Stimulated activated naive CD4-positive, alpha-beta T cell (primary cell): ENCODE measurements at places on chromosomes 4 and X.
A peak's percentile ranks its signal among the peaks of the same experiment; 100 is the strongest.

DNA sequence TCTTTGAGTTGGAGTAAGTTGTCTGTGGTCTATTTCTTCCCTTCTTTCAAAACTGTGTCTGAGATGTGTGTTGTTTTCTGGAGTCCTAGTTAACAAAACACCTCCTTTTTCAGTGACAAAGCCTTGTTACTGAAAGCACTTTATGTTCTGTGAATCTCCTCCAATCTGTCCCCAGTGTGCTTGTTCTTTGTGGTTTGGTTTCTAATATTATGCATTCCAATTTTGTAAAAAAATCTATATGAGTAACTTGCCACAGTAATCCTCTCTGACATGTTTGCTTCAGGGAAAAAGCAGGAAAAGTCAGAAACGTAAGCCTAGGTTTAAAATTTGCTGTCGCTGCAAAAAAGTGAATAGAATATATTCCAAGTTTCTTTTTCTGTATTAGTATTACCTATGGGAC lies 12.4 kb downstream of the PRRG1 start:
- no peak for DNase-seq

DNA sequence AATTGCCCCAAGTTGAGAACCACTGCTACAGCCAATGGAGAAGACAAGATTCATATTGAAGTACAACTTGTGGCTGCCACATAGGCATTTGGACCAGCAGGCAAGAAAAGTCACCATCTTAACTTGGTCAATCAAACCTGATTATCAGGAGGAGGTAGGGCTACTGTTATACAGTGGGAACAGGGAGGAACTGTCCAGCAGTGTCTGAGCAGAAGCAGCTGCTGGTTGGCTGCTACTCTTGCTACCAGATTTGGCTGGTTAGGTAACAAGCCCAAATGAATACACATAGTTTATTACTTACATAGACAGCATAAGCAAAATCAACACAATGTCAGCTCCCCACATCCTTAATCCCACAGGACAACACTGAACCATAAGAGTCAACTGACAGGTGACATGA lies 39.4 kb downstream of the ATP1B4 start:
- no peak for DNase-seq

DNA sequence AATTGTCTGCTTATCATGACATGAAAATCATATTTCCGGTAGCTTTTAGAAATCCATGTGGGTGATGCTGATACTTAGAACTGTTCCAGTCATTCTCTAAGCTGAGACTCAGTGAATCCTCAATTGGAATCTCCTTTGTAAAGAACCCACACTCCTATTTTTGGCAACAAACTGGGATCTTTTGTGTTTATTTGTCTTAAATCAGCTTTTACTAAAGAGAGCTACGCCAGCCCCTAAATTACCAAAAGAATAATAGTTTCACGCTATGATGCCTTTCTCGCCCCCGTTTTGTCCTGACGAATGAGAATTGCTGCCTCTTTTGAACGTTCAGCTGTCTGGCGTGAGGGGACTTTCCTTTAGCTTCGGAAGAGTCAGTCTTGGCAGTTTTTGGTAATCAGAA lies 195.9 kb downstream of the SHOX start:
- no peak for DNase-seq

DNA sequence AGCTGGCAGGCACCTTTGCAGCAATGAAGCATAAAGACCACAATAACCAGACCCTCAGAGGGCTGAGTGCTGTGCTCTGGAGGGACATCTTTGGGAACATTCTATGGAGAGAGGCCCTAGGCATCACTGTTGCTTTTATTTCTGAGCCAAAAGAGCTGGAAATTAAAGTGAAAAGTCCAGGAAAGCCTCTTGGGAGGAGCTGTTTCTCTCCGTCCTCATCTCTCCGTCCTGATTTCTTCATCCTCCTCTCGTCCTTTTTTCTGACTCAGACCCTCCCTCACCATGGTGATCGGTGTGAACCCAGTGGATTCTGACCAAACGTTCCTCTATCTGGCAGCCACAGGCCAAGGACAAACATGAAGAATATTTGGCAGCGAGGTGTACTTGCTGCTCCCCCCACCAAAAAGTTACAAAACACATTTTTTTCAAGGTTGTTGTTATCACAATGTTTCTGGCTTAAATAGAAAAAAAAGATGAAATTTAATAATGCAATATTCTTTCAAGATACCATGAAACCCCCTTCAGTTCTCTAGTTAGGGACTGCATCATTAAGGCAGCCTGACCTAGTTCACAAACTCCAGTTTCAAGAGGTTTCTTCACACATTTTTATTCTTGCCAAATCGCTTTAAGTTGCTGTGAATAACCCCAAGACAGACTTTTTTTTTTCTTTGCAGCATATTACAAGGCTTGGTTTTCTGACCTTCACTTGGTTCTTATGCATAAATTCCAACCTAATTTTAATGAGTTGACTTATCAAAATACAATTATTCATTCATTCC lies 80.2 kb downstream of the SCD5 start:
- DNase-seq: no peak

DNA sequence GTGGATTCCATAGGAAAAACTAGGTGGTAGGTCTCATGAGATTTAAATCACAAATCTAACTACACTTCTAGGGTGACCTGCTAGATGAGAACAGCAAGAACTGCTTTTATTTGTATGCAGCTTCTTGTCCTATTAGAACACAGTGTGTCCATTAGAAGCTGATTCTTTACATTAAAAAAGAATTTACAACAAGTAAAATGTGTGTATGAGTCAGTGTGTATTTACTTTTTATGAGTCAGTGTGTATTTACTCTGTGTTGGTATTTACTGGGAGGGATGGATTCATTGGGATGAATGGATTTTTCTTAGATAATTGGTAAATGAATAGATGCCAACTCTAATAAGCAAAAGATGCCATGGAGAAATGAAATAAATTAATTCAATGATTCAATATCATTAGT lies 40.6 kb upstream of the XPNPEP2 start:
- no peak for DNase-seq

DNA sequence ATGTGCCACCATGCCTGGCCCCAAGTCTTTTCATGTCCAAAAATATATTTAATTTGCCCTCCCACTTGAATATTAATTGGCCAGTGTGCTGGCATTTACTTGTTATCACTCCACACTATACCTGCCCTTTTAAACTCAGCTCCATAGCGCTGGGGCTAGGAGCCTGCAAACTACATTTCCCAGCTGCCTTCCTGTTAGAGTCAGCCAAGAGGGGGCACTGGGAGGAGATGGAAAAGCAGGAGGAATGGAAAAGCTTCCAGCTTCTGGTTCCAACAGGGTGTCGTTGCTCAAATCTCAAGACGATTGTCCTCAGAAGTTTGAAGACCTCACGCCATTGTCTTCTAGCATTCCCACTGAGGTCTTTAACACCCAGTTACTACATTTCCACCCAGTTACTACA lies 315.5 kb downstream of the BCOR start:
- no peak for DNase-seq

DNA sequence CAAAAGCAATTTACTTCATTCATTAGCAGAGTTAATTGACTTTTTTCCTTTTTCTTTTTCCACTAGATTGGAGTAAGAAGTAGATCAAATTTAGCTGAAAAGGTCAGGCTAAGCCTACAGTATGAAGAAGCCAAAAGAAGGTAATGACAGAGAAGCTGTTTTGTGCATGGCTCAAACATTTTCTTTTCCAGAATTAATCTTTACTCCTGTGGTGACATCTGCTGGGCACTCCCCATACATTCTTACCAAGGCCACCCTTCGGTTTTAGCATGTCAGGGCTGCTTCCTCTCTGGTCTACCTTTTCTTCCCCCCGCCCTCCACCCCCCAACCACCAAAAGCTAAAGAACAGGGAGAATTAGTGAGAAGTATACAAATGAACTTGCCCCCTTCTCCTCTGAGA lies 70.2 kb downstream of the CLDN22 start:
- DNase-seq: no peak

DNA sequence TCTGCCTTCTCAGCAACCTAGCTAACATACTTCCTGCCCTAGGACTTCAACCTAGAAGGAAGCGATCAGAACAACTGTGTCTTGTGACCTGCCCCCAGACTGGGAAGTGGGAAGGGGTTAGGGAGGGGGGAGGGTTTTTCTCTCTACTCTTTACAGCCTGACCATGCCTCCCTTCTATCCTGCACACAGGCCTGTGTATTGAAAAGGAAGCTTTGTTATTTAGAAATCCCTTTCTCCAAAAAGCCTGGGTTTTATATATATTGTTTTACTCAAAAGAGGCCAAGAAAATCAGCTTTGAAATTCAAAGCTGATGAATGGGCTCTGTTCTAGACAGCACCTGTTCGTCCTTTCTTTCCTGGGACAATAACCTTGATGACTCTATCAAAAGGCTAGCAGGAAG lies 35.2 kb upstream of the SMS start:
- DNase-seq: no peak

- peak; percentile 42 for DNase-seq
Measured at GRCh38 chrX:44922980-44923379, 50.0 kb downstream of the KDM6A start.

GRCh38 chr4:169164669-169165415 lies 105.9 kb downstream of the SH3RF1 start:
- no peak for DNase-seq

GRCh38 chrX:23513121-23513520 lies 154.2 kb upstream of the PRDX4 start:
- DNase-seq: no peak

GRCh38 chrX:112935029-112935428 lies 94.4 kb upstream of the AMOT start:
- no peak for DNase-seq

DNA sequence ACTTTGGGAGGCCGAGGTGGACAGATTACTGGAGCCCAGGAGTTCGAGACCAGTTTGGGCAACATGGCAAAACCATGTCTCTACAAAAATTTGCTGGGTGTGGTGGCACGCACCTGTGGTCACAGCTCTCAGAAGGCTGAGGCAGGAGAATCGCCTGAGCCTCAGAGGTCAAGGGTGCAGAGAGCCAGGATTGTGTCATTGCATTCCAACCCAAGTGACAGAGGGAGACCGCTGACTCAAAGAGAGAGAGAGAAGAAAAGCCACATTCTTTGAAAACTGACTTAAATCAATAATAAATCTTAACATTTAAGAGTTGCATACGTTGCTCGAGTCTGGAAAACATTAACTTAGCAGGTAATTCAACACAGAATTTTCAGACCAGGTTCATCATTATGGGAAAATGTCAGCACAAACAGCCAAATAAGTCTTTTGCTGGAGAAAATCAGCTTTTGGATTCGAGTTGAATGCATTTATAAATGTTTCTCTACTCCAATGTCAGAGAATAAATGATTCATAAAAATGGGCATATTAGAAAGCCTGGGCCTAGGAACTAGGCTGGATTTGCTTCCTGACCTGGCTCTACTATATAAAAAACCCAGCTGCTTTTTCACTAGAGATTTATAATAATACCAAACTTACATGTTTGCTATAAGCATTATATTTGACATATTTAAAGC lies 68.3 kb upstream of the RBPJ start:
- no peak for DNase-seq

- no peak for DNase-seq
Measured at GRCh38 chr4:76969495-76969894, 19.9 kb downstream of the SEPTIN11 start.

- no peak for DNase-seq
Measured at GRCh38 chr4:37993806-37994205, 33.6 kb downstream of the PTTG2 start.

DNA sequence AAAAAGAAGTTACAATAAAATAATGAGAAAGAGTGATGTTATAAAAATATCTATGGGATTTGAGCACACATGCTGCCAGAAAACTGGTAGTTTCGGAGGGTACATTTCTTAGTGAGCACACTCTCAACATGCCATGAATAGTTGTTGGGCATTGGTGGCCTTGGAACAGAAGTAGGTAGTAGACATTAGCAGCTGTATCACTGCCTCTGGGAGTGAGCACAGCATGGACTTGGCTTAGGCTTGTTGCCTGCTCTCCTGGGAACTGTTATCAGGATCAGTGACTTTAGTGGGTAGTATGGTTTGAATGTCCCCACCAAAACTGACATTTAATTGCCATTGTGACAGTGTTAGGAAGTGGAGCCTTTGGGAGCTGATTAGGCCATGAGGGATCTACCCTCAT lies 13.3 kb upstream of the PDLIM3 start:
- DNase-seq: no peak

DNA sequence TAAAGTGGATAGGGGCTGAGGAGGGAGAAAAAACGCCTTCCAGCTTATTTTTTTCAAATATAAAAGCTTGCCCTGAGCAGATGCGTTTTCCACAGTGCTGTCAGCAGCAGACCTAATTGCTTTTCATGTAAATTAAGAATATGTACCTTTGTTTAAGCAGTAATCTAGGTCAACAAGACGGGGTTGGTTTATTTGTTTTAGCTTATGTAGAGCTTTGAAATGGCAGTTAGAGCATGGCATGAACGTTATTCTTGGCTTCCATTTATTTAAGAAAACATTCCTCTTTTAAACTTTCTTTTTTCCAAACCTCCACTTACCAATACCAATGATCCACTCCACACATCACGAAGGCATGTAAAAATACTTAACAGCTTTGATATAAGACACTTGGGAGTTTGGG lies 220.3 kb upstream of the TENM3 start:
- no peak for DNase-seq

DNA sequence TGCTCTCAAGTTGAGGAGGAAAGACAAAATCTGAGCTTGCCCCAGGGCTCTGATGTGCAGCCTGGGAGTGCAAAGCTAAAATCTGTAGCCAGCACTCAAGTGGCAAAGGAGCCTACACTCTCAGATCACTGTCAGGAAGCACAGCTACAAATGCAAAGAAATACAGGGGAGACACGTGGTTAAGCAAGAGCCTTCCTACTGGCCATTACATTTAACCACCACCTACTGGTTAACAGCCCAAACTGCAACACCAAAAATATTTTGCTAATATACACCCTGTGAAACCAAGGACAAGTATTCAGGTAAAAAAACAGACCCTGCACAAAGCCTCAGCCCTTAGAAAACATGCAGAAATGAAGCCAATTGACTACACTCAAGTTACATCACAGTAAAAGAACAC lies 170.4 kb upstream of the FGF16 start:
- no peak for DNase-seq

DNA sequence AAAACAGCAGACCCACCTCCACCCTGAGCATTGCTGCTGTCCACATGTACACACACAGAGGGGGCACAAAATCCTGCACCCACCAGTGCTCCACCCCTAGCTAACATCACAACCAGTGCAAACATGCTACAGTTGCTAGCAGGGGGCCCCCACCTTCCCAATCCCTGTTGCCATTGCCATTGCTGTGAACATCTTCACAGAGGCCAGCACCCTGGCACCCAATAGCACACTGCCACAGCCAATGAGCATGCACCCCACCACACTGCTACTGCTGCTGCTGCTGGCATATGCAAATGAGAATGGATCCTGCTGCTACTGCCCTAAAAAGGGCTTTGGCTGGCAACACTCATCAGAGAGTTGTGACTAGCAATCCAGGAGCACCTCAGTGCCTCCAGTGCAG lies 1061.9 kb downstream of the ARAP2 start:
- no peak for DNase-seq
